ENCODE measurements at places on chromosomes 6 and 20.

DNA sequence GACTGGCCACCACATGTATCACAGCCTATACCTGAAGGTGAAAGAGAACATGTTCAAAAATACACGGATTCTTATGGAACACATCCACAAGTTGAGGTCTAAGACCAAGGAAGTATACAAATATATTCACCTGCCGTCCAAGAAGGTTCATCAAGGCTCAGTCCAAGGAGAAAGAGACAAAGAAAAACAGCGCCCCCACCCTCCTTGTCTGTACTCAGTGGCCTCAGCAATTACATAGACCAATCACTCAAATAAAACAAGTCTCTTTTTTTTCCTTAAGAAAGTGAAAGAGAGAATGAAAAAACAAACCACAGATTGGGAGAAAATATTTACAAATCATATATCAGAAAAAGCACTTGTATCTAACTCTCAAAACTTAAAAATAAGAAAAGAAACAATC is 19.5 kb downstream of the CPXM1 start:
- no peak for DNase-seq

- no peak for DNase-seq
Observed at GRCh38 chr6:130070792-130071191, 52.4 kb downstream of the L3MBTL3 start.

DNA sequence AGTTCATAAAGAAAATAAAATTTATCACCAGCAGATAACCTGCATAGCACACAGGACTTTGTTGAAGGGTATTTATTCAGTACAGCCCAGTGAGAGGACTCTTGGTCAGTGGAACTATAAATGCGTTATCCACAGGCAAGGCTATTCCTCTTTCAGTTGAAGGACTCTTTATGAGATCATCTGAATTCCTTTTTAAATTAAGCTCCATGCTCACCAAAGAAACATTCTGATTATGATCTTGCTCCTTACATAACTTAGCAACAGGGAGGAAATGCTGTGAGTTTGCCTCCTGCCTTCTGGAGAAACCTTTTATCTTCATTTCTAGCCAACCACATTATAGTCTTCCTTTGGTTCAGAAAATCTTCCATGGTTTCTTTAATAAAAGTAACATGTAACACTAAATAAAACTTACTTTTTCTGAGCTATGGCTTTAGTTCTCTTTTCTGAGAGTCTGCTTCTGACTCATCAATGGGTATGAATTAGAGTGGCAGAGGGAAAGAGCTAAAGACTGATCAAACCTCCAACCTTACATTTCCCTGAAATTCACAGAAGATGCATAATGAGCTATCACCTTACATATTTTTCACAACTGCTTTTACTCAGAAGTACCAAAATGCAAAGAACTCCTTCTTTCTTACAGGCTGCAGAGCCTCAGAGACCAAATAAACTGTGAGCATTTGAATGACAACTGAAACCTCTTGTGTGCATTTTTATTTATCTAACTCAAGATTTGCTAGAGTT is 267.2 kb downstream of the ADGRG6 start:
- DNase-seq, result no peak

GRCh38 chr20:25243416-25243979 is 4.4 kb upstream of the PYGB start:
- DNase-seq, result no peak

- no peak for DNase-seq
Observed at GRCh38 chr6:31135710-31136109, 3.2 kb downstream of the PSORS1C2 start.

GRCh38 chr6:136952714-136953260 is 30.7 kb downstream of the SLC35D3 start:
- DNase-seq, result no peak

DNA sequence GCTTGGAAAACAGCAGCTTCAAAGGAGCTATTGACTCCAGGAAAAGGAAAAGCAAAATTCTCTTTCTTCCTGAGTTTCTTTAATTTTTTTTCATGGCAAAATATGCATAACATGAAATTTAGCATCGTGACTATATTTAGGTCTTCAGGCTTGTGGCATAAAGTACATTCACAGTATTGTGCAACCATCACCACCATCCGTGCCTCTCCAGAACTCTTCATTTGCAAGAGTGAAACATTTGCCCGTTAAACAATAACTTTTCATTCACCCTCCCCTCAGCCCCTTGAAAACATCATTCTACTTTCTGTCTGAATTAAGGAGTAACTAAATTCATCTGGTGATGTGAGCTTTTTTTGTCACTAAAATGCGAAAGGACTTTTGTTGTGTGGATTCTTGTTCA is 251.7 kb downstream of the PHACTR1 start:
- DNase-seq, result peak; percentile 44

GRCh38 chr6:90274451-90275030 is 22.1 kb downstream of the BACH2 start:
- no peak for DNase-seq

- no peak for DNase-seq
Observed at GRCh38 chr6:151835396-151835795, 27.9 kb downstream of the ESR1 start.

DNA sequence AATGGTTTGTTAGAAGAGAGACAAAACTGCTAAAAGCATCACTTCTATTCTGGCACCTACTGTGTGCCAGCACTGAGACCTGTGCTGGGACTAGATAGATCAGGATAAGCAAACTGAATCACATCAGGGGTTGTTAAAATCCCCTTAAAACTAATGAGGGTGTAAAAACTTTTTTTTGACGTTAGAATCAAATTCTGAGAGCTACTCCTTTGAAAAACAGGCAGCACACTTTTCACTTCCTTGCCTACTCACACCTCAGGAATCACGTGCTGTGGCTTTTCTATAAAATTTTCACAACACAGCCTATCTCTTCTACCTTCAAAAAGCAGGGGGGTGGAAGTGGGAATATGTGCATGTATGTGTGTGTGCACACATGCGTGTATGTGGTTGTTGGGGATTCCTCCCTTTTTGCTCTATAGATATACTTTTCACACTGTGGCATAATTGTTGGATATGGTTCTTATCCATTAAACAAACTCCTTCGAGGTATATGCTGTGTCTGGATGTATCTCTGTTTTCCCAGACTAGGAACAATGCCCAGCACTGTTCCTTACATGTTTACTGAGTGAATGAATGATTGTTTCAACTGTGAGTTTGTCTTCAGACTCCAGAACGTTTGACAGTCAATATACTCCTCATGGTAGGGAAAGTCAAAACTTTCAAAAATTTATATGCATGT is 105.4 kb downstream of the FYN start:
- DNase-seq, result no peak

GRCh38 chr20:16533502-16533901 is 39.7 kb downstream of the KIF16B start:
- no peak for DNase-seq

- no peak for DNase-seq
Observed at GRCh38 chr6:138757136-138757535, 16.4 kb upstream of the CCDC28A start.

DNA sequence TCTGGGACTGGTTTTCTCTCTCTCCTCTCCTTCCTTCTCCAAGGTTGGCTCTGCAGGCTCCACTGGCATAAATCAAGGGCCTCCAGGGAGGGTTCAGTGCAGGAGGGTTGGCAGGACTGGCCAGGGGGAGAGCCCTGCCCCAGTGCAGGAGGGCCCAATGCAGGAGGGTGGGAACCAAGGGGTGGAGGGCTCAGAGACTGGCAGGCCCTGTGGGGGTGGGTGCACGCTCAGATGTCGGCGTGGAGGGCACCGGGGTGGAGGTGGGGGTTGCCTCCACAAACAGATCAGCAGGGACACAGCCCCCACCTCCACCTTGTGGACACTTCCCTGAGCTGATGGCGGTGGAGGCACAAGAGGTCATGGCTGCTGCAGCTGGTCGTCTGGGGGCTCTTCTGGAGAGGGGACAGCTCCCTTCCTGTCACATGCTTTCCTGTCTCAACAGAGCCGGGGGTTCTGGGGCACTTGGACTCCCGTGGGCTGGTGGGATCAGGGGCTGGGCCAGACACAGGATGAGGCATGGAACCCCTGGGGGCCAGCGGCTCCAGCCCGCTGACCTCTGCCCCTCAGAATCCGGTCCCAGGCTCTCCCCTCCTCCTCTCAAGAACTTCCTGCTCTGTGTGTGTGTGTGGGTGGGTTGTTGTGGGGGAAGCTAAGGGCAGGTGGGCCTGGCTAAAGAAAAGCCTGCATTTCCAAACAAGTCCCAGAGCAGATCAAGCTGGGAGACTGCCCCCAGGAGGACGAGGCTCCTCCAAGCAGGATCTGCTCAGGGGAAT is 2.7 kb upstream of the ABHD16B start:
- no peak for DNase-seq

- no peak for DNase-seq
Observed at GRCh38 chr20:8656335-8656734, 412.6 kb upstream of the PLCB4 start.

- no peak for DNase-seq
Observed at GRCh38 chr20:53099856-53100255, 127.7 kb downstream of the TSHZ2 start.

GRCh38 chr20:48066246-48066645 is 281.0 kb upstream of the SULF2 start:
- DNase-seq, result no peak

- DNase-seq, result no peak
Observed at GRCh38 chr6:100234625-100235024, 230.1 kb downstream of the SIM1 start.

DNA sequence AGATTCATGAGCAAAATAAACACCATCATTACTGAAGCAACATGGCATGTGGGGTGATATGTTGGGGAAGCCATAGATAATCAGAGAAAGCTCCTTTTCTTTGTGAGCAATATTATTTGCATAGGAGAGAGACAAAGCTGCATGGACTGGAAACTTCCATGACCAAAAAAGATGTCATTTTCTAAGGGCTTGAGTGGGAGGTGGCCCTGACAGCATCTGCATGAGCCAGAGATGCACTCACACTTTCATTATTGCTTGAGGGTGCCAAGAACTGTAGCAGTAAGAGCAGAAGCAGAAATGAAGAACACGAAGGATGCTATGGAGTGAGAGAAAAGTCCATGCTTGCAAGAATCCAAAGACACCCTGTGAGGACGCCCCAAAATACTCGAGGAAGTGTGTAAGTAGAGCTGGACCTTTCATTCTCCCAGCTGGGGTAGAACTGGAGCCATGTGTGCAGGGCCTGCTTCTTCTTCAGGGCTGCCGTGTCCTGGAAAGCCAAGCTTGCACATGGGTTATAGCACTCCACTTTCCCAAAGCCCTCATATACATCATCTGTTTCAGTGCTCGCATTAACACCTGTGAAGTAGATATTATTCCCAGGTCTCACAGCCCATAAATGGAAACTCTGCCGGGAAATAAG is 851.2 kb downstream of the DHX35 start:
- DNase-seq, result no peak

- no peak for DNase-seq
Observed at GRCh38 chr20:46350986-46351267, 42.6 kb upstream of the CDH22 start.

- DNase-seq, result no peak
Observed at GRCh38 chr20:48193627-48194425, 408.5 kb upstream of the SULF2 start.

Measured in HL-60 (cell line).